Pulmonary artery endothelial cell (primary cell): ENCODE measurements at places on chromosomes 6 and 20. TPM values are rescaled to one million over a fixed set of nuclear protein-coding genes. Genes with fewer than 3 reads are reported as not detected.

DNA sequence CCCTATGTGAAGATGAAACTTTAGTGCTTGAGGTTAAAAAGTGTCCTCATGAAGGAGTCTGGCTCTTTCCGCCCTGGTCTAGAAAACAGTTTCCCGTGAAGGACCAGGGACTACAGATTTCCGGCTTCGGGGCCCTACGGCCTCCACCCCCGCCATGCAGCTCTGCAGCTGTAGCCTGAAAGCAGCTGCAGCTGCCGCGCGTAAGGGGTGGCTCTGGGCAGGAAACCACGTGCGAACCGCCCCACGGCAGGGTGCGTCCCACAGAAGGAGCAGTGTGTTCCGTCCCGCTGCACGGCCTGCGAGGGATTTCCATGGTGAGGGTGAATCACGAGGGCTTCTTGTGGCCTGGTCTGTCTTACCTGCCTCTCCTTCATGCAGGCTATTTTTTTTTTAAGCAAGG lies 117.0 kb downstream of the ERMARD start:
- DNase-seq = no peak

DNA sequence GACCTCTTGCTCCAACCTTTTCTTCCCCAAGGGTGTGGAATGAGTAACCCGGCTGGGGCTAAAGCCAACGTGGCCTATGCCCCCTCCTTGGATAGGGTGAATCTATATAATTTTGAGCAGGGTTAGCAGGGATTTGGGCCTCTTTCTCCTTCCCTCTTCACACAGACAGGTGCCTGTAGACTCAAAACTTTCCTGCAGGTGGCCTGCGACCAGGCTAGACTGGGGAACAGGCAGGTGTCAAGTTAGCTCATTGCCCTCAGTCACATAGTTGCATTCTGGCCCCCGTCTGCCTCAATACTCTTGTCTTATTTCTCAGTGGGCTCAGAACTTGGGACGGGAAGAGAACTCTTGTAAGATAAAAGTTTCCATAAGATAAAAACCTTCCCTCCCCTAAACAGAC lies 243.0 kb downstream of the ATXN1 start:
- no peak for DNase-seq

GRCh38 chr6:22612236-22612635 lies 42.9 kb downstream of the HDGFL1 start:
- DNase-seq = no peak

The SPTLC3 gene
- total RNA-seq = 0.40 and 0.71 TPM in 2 replicates

The PROKR2 gene
- total RNA-seq = not detected in 2 replicates
